ENCODE measurements at places on chromosomes 11 and 22. TPM values are rescaled to one million over a fixed set of nuclear protein-coding genes. Genes with fewer than 3 reads are reported as not detected.

- DNase-seq = no peak
These were observed 96.1 kb upstream of the LRRC55 start for GRCh38 chr11:57085611-57086010.

DNA sequence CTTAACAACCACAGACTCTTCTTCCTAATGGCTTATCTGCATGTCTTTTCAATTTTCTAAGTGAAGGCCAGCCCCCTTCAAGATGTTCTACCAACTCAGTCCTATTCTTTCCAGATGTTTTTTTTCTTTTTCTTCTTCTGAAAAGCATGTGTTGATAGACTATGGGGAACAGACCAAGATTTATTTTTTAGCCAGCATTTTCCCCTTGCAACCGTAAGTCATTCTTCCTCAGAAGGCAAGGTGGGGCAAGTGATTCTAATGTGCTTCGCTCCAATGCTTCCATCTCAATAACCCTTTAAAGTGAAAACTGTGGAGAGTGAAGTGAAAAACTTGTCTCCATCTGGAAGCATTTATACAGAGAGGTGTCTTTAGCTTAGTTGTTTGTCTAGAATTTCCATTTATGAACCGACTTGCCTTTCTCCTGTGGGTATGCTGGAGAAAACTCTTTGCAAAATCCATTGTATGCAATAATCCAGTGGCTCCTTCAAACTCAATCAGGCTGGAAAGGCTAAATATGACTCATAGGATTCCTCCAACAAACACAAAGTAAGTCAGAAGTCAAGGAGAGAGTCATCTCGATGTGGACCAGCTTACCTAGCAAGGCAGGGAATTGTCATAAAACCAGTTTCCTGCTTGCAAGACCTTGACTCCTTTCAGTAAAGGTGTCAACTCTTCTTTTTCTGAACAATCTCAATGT lies 83.7 kb downstream of the MAML2 start:
- DNase-seq = peak; percentile 53

GRCh38 chr11:33178443-33179180 lies 17.3 kb upstream of the CSTF3 start:
- DNase-seq = no peak

GRCh38 chr11:62976109-62976508 lies 8.7 kb downstream of the SLC22A6 start:
- DNase-seq = no peak

DNA sequence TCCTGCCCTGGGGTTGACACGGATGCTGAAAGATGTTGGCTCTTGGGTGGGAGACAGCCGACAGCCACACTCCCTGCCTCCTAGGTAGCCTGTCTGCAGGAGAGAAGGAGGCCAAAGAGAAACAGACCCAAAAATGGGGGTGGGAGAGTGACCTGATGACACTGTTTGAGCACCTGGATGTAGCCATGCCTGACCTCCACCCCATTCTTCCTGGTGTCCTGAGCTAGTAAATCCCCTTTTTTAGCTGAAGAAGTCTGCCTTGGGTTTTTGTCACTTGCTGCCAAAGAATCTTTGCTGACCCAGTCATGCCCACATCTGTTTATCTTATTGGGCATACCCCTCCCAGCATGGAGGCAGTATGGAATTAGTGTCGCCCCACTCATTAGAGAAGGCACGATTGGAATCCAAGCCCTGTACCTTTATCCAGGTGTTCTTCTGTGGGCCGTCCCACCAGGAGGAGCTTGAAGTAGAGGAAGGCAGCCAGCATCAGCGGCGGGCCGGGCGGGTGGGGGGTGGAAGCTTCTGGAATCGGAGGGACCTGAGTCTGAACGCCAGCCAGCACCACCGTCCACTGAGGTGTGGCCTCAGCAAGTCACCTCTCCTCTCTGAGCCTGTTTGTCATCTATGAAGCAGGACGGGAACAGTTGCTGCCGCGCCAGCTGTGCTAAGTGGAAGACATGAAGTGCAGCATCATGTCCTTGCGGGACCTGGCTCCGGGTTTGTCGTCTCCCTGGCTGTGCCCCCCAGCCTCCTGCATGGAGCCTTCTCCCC lies 37.8 kb downstream of the IGHMBP2 start:
- no peak for DNase-seq

DNA sequence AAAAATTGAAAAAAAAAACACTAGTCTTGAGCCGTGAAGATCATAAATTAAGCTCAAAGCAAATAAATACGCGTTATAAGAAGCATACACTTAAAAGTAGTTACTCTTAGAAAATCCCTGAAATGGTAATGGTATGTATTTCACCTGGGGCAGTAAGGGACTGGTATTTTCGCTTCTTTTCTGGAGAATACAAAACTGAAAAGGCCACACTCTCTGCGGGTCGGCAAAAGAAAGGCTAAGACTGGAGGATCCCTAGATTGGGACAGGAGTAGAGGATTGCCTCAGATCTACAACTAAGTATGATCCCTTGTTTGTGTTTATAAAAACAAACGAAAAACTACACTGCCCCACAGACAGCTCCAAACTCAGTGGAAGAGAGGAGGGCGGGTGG lies 617 bp downstream of the TSG101 start:
- DNase-seq = no peak

DNA sequence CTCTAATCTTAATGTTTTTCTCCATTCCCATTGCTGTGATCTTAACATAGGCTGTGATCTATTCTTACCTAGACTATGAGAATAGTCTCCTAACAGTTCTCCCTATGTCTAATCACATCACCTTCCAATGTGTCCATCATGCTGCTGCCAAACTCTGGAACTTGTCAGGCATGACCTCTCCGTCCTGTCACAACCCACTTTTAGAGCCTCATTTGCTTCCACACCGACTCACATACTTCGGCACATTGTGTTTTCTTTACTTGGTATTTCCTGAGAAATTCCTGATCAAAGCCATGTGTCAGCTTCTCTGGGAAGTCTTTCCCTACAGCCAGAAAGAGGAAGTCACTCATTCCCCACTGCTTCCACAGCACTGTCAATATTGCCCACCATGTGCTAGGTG lies 40.5 kb upstream of the BIRC3 start:
- DNase-seq = no peak

GRCh38 chr11:44559207-44559939 lies 6.1 kb upstream of the CD82 start:
- DNase-seq = no peak

DNA sequence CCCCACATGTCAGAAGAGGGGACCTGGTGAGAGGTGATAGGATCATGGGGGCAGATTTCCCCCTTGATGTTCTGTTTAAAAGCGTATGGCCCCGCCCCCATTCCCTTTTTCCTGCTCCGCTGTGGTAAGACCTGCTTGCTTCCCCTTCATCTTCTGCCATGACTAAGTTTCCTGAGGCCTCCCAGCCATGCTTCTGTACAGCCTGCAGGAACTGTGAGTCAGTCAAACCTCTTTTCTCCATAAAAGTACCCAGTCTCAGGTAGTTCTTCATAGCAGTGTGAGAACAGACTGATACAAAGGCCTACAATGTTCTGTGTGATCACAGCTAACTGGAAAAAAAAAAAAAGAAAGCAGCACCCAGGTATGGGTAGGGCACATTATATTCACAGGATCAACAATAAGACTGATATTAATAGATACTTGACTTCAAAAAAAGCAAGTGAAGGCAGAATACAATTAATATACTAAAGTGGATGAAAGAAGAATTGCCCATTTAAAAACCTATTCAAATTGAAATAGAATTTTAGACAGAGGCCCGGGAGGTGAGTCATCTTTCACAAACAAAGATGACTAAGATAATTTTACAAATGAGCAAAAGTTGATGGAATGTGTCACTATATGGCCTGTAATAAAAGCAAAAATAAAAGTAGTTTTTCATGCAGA lies 1.7 kb upstream of the OR52K1 start:
- DNase-seq = no peak

GRCh38 chr11:11430431-11430830 lies 77.4 kb upstream of the CSNK2A3 start:
- no peak for DNase-seq

GRCh38 chr11:109432105-109432504 lies 10.1 kb downstream of the C11orf87 start:
- DNase-seq = no peak

DNA sequence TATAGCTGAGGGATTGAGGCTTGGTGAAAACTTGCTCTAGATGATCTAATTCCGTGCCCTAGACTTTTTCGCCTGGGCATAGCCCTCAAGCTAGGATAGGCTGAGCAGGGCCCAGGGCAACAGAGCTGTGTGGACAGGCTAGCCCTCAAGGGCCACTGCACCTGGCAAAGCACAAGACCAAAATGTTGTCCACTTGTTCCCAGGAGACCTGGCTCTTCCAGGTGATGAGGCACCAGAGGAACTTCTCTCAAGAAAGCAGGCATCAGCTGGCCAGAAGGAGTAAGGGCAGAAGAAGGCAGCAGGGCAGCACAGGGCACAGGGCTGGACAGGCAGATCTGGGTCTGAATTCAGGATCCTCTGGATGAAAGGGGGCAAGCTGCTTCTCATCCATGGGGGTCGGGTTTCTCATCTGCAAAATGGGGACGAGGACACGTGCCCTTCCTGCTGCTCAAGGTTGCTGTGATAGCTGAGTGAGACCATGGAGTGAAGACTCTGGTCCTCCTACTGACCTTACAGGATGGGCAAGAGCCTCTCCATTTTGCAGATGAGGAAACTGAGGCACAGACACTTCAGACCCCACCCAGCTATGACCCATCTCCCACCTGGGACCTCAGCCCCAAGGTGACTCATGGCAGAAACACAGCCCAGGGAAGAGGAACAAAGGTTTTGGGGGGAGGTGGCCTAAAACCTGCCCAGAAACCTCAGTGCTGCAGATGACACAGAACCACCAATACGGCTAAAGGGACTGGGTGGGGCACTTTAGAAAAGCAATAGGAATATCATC lies 42.2 kb upstream of the PRDM11 start:
- peak; percentile 2 for DNase-seq

TLCD5 gene
- polyA plus RNA-seq = 8.7 TPM

OR51E2 gene
- 0.43 TPM for polyA plus RNA-seq

USH1C gene
- 54.3 TPM for polyA plus RNA-seq

SLC7A4 gene
- 496 TPM for polyA plus RNA-seq

Data from hepatocyte (in vitro differentiated cells).